CD4-positive, CD25-positive, alpha-beta regulatory T cell (primary cell): ENCODE measurements at places on chromosomes 11 and 22.
A peak's percentile ranks its signal among the peaks of the same experiment; 100 is the strongest.

GRCh38 chr22:29693671-29694070 is 26.1 kb upstream of the CABP7 start:
- DNase-seq = no peak

DNA sequence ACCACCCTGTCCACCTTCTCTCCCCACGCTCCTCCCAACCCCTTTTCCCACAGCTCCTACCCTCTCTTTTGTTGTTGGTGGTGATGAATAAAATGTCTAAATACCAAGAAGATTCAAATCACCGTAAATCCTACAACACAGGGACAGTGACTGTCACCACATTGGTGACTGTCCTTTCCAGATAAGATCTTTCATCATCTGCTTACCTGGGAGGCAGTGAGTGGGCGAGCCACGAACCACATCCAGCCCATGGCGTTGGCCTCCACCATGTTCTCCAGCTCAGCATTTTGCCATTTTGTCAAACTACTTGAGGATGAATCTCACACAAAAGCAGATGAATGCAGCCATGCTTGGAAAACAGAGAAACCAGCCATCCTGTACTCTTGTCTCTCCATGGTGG is 6.7 kb upstream of the CYTH4 start:
- DNase-seq = no peak

DNA sequence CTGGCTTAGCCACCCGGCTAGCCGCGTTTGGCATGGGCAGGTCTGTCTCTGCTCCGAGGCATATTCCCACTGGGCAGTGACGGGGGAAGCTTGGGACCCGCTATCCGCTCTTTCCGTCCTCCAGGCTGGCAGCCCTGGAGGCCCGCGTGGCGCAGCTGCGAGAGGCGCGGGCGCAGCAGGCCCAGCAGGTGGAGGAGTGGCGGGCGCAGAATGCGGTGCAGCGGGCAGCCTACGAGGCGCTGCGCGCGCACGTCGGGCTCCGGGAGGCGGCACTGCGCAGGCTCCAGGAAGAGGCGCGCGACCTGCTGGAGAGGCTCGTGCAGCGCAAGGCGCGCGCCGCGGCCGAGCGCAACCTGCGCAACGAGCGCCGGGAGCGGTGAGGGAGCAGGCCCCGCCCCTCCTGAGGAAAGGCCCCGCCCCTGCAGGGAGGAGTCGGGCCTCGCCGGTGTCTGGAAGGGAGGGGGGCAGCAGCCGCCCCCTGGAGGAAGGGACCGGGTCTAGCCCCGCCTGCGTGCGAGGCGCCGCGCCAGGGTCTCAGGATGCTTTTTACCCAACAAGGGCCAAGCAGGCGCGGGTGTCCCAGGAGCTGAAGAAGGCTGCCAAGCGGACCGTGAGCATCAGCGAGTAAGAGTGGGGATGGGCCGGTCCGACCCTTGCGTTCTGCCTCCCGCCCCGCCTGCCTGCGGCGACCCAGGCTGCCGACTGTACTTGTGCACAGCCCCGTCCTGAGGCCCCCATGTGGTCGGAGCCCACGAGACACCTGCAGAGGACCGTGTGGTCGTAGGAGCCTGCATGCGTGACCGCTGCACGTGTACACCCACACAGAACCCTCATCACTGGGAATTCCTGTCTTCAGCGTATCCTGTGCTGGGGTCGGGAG is 7.9 kb downstream of the ATG16L2 start:
- DNase-seq = peak; percentile 82

- no peak for DNase-seq
Measured at GRCh38 chr22:39894554-39895092, 1.1 kb upstream of the ENTHD1 start.
